NCI-H345 (cell line): ENCODE measurements at places on chromosomes 2 and 18.
A peak's percentile ranks its signal among the peaks of the same experiment; 100 is the strongest.

GRCh38 chr2:100793982-100794381 is 26.0 kb upstream of the NPAS2 start:
- no peak for DNase-seq

GRCh38 chr2:115299199-115299598 is 856.8 kb downstream of the DPP10 start:
- DNase-seq, result no peak

DNA sequence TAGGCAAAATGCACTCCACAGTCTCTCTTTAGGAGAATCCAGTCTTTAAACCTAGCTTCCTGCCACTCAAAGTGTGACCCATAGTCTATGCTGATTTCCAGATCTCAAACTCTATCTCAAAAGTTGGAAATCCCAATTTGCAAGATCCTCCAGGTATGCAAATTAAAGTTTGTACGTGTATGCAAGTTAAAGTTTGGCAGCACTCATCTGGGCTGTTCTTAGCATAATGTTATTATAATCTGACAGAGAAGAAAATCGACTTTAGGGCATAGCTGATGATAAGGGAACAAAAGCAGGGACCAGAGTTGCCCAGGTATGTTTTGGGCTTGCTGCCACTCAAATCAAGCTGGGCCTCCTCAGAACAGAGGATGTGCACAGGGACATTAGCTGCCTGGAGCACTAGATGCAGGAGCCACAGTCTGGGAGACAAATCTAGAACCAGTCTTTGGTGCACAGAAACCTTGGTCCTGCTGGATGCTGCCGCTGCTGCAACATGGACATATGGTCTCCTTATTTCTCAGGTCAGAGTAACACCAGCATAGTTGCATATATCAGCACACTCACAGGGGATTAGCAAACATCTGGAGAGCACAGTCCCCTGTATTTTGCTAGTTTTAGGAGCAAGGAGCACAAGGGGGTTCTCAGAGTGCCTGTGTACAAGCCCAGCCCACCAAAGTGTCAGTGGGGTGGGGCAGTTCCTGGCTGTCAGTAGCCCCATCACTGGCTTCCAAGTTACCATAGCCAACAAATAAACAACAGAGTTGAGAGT is 242.6 kb downstream of the TTC32 start:
- DNase-seq, result no peak

DNA sequence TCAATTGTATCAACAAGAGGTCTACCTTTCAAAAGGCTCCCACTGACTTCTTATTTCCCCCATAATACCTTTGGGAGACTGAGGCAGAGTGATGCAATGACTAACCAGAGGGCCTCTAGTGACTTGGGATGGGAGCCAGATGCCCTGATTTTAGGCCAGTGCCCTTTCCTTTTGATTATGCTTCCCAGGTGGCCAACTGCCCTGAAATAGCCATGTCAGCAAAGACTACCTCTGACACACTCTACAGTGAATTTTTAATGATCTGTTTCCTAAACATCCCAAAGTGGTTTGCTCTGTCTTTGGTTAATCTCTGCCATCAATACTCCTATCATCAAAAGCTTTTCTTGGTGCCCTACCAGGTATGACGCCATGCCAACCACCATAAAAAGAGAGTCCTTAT is 65.9 kb upstream of the ZFP36L2 start:
- DNase-seq, result no peak

DNA sequence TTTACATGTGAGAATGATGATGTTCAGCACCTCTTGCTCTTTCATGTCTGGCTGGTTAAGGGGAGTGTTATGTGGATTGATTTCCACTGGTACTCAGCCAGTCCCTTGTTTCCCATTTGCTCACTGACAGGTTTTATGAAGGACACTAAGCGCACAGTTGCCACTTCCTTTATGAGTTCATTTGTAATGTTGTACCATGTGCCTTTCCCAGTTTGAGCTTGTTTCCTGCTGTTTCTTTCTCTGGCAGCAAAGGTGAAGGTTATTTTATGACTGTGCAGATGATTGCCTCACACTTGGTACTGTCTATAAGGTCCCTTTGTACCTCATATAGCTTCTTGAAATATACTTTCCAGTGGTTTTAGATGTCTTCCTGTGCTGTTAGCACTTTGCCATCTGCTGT is 1700.5 kb upstream of the TMEFF2 start:
- DNase-seq, result no peak

- DNase-seq, result no peak
Measured at GRCh38 chr2:221999717-222000116, 299.1 kb downstream of the PAX3 start.

- DNase-seq, result no peak
Measured at GRCh38 chr2:1755436-1756191, 11.3 kb upstream of the PXDN start.

DNA sequence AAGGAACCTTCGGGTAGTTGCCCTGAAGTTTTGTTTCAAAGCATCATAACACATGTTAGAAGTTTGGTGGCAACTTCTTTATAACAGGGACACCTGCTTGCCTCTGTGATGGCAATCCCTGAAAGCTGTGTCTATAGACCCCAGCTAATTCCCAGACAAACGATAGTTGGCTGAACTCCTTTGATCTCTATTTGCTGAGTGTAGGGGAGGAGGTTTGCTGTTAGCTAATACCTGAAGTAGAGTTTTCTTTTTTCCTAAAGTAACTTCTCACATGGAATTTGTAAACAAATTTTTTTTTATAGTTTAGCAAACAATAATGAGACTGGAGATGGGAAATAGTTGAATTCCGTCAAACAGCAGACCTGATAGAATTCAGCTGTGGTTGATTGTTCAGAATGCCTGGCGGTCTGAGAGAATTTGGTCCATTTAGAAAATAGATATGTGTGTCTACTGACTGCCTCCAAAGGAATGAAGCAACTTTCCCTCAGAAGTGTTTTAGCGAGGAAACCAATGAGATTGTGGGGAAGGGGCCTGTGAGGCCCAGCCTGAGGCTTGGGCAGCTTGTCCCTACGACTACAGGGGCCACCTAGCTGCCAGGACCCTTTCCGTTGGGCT is 123.5 kb upstream of the EPAS1 start:
- DNase-seq, result no peak

GRCh38 chr2:194883711-194884110 is 773.3 kb upstream of the SLC39A10 start:
- no peak for DNase-seq

GRCh38 chr18:74906184-74906583 is 302.8 kb downstream of the PTGR3 start:
- DNase-seq, result peak; percentile 17

DNA sequence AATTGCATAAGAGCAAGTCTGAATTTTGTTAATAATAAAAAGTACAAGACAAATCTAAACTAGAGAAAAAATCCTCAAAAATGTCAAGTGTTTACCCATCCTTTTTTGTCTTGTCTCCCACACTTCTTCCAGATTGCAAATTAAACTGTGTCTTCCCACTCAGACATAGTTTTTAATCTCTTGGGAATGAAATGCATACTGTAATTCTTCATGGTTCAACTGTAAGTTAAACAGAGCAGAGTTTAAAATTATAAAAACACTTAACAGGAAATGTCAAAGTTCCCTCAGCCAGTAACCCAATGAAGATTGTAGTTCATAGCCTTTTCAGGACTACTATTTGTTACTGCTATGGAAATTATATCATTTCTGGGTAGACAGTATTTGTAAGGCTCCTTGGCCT is 171.8 kb downstream of the UBE2E3 start:
- DNase-seq, result no peak

- DNase-seq, result no peak
Measured at GRCh38 chr18:24321071-24321470, 76.6 kb downstream of the OSBPL1A start.

DNA sequence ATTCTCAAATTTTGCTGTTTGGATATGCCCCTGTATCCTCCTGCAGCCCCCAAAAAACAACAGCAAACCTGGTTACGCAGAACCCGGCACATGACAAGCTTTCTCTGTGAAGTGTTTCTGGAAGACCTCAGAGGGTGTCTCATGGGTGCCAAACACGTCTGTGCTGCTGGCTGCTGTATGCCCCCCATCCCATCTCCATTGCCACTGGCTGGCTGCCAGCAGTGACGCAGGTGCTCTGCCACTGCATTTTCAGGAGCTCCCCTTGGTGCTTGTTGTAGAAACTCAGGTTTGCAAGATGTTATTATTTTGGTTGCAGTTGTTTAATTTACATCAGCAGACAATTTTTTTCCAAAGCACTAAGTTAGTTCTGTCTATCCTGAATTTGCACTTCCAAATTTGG is 166.4 kb upstream of the FANCL start:
- peak; percentile 42 for DNase-seq

GRCh38 chr18:13442451-13442850 is 223.9 kb downstream of the LDLRAD4 start:
- DNase-seq, result no peak

GRCh38 chr2:205323929-205324328 is 358.4 kb upstream of the NRP2 start:
- DNase-seq, result no peak

DNA sequence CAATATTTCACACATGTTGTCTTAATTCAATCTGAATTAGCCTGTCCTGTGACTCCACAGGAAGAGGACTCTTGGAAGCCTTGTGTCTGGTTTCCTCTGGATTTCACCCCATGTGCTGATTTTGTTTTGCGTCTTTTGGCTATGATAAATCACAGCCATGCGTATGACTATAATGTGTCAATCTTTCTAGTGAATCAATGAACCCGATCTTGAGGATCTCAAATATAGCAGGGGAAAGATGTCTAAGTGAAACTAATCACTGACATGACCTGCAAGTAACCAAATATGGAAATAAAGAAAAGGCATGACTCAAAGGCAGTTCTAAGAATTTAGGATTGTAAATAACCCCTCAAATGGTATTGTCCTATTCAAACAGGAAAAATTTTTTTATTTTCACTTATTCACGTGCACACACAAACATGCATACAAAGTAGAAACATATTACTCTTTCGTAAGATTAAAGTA is 8.2 kb downstream of the WDFY1 start:
- no peak for DNase-seq

DNA sequence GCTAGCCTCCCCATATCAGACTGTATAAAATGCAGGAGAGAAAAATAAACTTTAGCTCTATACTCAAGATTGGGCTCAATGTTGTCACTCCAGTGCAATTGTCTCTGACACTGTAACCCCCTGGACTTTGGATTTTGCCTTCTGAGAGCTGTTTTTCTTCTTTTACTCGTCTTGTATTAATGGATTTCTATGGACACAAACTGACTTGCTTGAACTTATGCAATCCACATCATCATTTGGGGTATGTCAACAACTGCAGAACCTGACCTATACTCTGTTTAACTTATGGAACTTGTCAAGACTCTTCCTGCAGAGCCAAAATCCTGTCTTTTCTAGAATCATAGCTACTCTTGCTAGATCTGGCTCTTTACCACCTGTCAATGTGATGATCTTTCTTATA is 257.8 kb upstream of the DCC start:
- no peak for DNase-seq

DNA sequence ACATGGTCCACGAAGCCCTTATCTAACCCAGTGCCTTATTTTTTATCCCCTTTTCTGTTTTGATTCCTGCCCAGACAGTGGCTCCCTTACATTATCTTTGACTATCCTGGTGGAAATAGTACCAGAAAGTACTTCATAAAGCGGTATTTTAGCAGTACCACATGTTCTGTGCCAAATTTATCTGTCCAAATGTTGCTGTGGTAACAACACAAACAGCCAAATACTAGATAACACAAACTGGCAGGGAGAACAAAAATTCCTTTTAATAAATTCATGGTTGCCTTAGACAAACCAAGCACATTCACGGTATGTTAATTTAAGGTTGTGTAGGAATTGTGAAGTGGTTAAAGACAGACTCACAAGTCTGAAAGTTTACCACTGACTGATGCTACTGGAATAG is 187.9 kb upstream of the LHCGR start:
- no peak for DNase-seq

DNA sequence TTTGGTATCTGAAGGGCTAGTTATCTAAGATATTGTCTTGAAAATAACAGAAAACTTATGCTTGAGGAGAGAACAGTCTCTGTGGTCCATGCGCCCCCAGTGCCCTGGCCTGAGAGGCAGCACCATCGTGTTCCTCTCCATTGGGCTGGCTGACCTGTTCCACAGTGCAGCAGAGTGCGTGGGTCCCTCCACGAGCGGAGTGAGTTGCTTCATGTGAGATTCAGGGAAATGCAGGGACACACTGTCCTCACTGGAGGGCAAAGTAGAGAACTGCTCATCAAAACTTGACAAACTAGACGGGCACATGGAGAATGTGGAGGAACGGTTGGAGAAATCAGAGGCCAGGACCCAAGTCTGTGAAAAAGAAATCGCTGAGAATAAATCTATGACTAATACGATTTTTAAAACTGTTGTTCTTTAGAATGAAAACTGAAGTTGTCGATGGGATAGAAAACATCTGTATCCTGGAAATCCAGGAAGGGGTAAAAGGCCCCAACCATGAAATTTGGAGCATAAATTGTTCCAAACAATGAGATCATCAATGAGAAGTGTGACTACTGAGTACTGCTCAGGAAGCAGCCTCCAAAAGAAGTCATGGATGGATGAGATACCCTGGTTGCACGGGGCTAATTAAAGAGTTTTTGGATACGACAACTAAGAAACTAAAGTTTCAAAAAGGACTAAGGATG is 58.1 kb downstream of the REV1 start:
- no peak for DNase-seq

GRCh38 chr2:217410681-217410960 is 550.8 kb upstream of the TNP1 start:
- DNase-seq, result no peak

GRCh38 chr2:141557329-141558095 is 573.3 kb downstream of the LRP1B start:
- no peak for DNase-seq

DNA sequence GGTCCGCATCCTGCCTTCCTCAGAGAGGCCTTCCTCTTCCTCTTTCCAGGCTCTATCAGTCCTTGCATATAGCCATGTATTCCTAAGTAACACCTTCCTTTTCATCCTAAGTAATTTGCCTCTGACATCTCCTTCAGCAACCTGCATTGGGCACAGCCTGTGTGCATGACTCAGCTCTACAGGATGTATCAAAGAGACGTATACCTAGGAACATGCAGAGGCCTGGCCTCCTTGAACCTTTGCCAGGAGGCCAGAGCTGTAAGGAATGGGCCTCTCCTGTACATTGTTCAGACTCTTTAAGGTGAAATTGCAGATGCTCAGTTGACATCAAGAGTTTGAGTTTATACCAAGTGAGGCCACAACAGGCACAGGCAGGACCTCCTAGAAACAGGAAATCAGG is 76.0 kb upstream of the CELF4 start:
- no peak for DNase-seq

GRCh38 chr18:45325778-45326177 is 289.5 kb upstream of the SLC14A2 start:
- no peak for DNase-seq

DNA sequence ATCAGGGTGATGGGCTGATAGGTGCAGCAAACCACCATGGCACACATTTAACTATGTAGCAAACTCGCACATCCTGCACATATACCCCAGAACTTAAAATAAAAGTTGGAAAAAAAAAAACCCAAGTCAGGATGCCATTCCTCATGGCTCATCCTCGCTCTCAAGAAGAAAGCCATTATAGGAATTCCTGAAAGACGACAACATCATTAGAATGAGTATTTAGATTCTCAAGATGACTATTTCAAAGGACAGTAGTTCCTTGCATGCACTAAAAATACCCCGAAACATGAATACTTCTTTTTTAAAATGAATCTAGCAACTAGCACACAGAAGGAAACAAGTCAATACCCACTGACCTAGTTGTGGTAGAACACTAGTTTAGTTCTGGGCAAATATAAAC is 285.8 kb upstream of the REV1 start:
- no peak for DNase-seq

GRCh38 chr2:152846697-152847470 is 128.5 kb downstream of the ARL6IP6 start:
- DNase-seq, result no peak
